Activated CD4-positive, alpha-beta memory T cell treated with anti-CD3 and anti-CD28 coated beads for 36 hours (primary cell): ENCODE measurements at places on chromosomes 7 and 10. TPM values are rescaled to one million over a fixed set of nuclear protein-coding genes. Genes with fewer than 3 reads are reported as not detected.

GRCh38 chr7:20316706-20317105, 14.0 kb upstream of the ITGB8 start:
- H3K36me3 ChIP-seq: no peaks in the 10 kb centered on the region
- no peak overlapping the region for H3K27ac ChIP-seq
- H3K27me3 ChIP-seq: no peaks in the 10 kb centered on the region
- no peak for DNase-seq
- H3K4me1 ChIP-seq: no peaks in the 10 kb centered on the region

The WNT8B gene
- total RNA-seq: 0.46 TPM

The CALN1 gene
- not detected for total RNA-seq

- peaks cover 46% of the 10 kb centered on the region for H3K4me1 ChIP-seq
- peak overlapping the region; percentile 66 for H3K4me3 ChIP-seq
- H3K27ac ChIP-seq: peak overlapping the region; percentile 77
These were observed 27.6 kb upstream of the EPC1 start for GRCh38 chr10:32374605-32375004.

- peaks cover 81% of the 10 kb centered on the region for H3K36me3 ChIP-seq
- peak overlapping the region; percentile 77 for H3K4me3 ChIP-seq
- DNase-seq: peak; percentile 83
- peak overlapping the region; percentile 94 for H3K27ac ChIP-seq
- peaks cover 49% of the 10 kb centered on the region for H3K4me1 ChIP-seq
These were observed 7.7 kb downstream of the ZSCAN25 start for GRCh38 chr7:99624484-99624883.

- peaks cover 3% of the 10 kb centered on the region for H3K36me3 ChIP-seq
- no peak overlapping the region for H3K4me3 ChIP-seq
- no peaks in the 10 kb centered on the region for H3K27me3 ChIP-seq
- DNase-seq: no peak
These were observed 44.5 kb downstream of the RBM28 start for GRCh38 chr7:128299109-128299607.

DNA sequence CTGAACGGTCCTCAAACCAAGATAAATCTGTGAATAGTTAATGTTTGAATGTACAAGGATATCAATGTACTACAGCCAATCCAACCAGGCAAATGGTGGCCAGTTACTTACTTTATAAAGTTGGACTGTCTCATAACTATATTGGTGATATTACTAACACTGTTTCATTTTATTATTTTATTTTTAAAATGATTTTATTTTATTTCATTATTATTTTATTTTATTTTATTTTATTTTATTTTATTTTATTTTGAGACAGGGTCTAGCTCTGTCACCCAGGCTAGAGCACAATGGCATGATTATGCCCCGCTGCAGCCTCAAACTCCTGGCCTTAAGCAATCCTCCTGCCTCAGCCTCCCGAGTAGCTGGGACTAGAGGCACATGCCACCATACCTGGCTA, 6.8 kb downstream of the IL15RA start:
- no peak for DNase-seq
- peak overlapping the region; percentile 82 for H3K27ac ChIP-seq
- H3K4me3 ChIP-seq: no peak overlapping the region
- peaks cover 45% of the 10 kb centered on the region for H3K4me1 ChIP-seq

The HTR7 gene
- total RNA-seq: not detected

DNA sequence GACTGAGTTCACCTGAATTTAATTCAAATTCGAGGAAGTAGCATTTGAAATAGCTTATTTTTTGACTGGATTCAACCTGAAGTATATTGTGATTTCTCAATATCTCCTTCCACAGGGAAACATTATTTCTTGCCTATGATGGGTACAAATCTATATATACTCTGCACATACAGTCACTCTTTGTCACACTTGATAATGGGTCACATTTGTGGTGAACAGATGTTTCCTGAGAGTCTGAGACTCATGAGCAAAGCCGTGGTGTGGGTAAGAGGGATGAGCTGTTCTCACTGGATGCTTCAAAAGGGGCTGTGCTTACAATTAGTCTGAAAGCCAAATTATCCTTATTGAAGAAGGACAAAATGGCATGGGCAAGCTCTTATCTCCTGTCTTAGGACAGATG, 18.0 kb upstream of the TBXAS1 start:
- H3K4me1 ChIP-seq: no peaks in the 10 kb centered on the region
- DNase-seq: no peak
- no peaks in the 10 kb centered on the region for H3K36me3 ChIP-seq
- H3K4me3 ChIP-seq: no peak overlapping the region
- no peak overlapping the region for H3K27ac ChIP-seq
- H3K27me3 ChIP-seq: peaks cover 6% of the 10 kb centered on the region

DNA sequence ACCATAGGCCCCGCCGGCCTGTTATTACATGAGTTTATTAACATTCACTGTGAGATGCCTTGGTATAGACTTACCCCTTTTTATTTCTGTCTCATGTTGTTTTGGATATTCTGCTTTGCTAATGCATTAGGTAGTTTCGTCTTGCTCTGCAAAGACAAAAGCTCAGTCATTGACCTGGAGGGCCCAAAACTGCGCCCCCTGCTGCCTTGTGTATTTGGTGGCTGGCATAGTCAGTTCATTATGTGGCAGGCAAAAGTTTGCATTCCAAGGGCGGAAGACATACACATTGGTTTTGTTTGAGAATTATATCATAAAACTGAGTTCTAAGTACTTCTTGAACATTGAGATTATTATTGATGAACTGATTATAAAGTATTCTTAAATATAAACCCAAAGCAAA, 372.5 kb downstream of the SDK1 start:
- H3K27me3 ChIP-seq: no peaks in the 10 kb centered on the region
- peak; percentile 66 for DNase-seq
- no peaks in the 10 kb centered on the region for H3K4me1 ChIP-seq
- no peak overlapping the region for H3K27ac ChIP-seq
- no peaks in the 10 kb centered on the region for H3K36me3 ChIP-seq
- H3K4me3 ChIP-seq: no peak overlapping the region

- H3K27ac ChIP-seq: no peak overlapping the region
- H3K27me3 ChIP-seq: peaks cover 7% of the 10 kb centered on the region
- H3K4me3 ChIP-seq: no peak overlapping the region
These were observed 203.6 kb upstream of the CELF2 start for GRCh38 chr10:10814069-10814468.

- peaks cover 8% of the 10 kb centered on the region for H3K27me3 ChIP-seq
- no peaks in the 10 kb centered on the region for H3K36me3 ChIP-seq
- no peak overlapping the region for H3K4me3 ChIP-seq
- H3K27ac ChIP-seq: no peak overlapping the region
- no peaks in the 10 kb centered on the region for H3K4me1 ChIP-seq
- DNase-seq: no peak
These were observed 196.6 kb downstream of the ARL4A start for GRCh38 chr7:12884033-12884432.

DNA sequence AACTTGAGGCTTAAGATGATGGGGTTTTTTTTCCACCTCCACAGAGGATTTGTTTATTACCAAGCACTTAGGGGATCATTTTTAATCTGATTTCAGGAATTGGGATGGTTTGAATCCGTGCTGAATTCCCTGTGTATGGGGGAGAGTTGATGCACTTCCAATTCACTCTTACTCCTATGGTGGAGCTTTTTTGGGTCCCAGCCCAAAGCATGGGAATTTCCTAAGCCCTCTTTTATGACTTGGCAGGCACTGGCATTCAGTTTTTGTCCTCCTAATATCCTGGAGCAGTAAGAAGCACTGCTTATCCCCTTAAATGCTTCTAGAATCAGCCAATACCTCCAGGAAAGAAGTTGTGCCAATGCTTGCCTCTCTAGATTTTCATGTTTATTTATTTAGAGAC, 78.7 kb downstream of the HYCC1 start:
- H3K27ac ChIP-seq: no peak overlapping the region
- DNase-seq: no peak
- H3K27me3 ChIP-seq: no peaks in the 10 kb centered on the region
- H3K4me1 ChIP-seq: no peaks in the 10 kb centered on the region

DNA sequence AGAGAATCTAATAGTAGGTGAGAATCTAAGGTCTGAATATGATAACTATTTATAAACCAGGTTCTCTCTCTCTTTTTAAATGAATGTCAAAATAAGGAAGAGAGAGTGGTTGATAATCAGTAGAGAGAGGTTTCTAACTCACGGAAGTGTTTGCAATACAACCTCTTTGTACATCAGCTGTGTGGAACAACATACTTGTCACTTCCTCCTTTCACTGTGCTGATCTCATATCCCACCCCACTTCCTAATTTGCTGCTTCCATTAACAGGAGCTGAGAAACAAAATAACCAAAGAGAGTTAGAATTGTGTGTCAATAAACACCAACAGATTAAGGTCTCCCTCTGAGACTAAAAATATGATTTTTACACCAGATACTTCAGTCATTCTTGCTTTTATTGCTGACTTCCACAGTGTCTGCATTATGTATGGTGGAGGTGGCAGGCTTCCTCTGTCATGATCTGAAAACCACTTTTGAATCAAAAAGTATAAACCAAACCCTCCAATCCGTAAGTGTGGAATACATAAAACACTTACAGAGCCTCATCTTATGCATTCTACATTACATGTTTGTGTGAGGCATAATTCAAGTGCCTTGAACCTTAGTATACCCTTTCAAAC, 25.0 kb downstream of the CACUL1 start:
- no peak for DNase-seq
- peaks cover 5% of the 10 kb centered on the region for H3K36me3 ChIP-seq
- H3K4me1 ChIP-seq: peaks cover 52% of the 10 kb centered on the region
- H3K27me3 ChIP-seq: no peaks in the 10 kb centered on the region

DNA sequence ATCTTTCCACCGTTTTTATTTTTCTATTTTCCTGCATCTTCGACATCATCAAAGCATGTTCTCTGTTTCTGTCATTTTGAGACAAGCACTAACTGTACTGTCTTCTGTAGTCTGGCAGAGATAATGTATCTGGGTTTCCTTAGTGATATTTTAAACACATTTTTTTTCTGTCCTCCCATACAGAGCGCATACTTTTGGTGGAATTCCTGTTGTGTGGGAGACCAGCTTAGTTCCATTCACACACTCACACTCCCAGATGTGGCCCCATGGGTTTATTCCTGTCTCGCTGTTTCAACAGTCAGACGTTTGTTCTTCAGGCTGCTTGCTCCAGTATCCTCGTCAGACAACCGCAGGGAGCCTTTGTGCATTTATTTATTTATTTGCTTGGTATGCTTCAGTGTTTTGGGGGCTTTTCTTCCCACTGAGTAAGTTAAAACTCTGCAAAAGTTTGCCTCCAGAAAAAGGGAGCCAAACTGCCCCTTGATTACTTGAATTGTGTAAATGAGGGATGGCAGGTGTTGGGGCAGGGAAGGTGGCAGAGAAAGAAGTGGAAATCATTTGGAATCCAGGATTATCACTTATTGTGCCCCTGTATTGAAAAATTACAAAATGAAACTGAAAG, 456.8 kb upstream of the KLF6 start:
- H3K4me3 ChIP-seq: no peak overlapping the region
- peaks cover 32% of the 10 kb centered on the region for H3K4me1 ChIP-seq
- H3K27me3 ChIP-seq: no peaks in the 10 kb centered on the region

The ELFN1 gene
- 0.12 TPM for total RNA-seq

DNA sequence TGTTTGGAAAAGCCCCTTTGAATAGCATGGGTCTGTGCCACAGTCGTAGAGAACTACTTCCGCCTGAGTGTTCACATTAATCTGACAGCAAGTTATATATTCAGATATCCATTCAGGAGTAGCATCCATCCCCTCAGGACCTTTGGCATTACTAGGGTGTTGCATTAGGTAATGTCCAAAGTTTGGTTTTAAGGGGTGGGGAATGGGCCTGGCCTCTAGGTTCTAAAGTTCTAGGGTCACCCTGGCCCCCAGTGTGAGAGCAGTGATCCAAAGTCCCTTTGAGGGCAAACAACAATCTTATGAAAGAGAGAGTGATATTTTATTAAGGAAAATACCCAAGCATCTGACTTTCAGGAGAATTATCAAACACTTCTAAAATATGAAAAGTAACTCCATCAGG, 12.3 kb downstream of the MCM10 start:
- DNase-seq: no peak
- H3K4me1 ChIP-seq: no peaks in the 10 kb centered on the region
- H3K27me3 ChIP-seq: no peaks in the 10 kb centered on the region
- H3K36me3 ChIP-seq: peaks cover 66% of the 10 kb centered on the region
- no peak overlapping the region for H3K4me3 ChIP-seq

The PAX2 gene
- total RNA-seq: not detected

GRCh38 chr7:44824894-44825526, 22.9 kb downstream of the H2AZ2 start:
- peak overlapping the region; percentile 53 for H3K27ac ChIP-seq
- H3K27me3 ChIP-seq: no peaks in the 10 kb centered on the region
- DNase-seq: no peak

DNA sequence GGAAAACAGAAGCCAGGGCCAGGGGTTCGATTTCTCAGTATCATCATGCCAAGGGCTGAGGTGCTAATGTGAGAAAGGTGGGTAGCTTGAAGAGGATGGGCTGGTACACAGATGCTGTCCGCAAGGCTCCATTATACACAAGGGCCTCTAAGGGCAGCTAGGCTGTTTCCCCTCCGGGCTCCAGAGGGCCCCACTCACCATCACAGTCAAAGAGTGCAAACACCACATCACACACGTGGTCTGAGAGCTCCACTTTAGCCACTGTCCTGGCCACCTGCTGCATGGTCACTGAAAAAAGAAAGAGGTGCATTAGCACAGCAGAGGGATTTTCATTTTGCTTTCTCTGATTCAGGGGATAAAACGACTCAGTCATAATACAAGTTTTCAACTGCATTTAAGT, 20.9 kb upstream of the DNAJB12 start:
- no peak for DNase-seq
- H3K4me1 ChIP-seq: peaks cover 2% of the 10 kb centered on the region
- no peak overlapping the region for H3K4me3 ChIP-seq

DNA sequence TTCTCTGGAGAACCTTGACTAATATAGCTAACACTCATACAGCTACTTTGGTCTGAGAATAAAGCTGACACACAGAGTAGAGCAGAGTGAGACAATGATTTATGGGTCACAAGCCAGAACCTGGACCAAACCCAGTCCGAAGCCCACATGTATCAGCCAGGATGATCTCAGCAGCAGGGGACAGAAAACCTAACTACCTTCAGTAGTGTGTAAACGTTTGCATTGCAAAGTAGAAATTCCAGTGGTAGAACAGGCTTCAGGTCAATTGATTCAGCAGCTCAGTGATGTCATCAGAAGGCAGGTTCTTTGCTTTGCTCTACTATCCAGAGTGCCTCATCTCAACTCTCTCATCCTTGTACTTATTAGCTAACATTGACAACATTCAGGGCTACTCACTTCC, 62.5 kb upstream of the PALS2 start:
- no peak for DNase-seq
- no peak overlapping the region for H3K27ac ChIP-seq
- H3K4me1 ChIP-seq: no peaks in the 10 kb centered on the region
- no peaks in the 10 kb centered on the region for H3K27me3 ChIP-seq
- no peaks in the 10 kb centered on the region for H3K36me3 ChIP-seq

The RBM20 gene
- not detected for total RNA-seq

DNA sequence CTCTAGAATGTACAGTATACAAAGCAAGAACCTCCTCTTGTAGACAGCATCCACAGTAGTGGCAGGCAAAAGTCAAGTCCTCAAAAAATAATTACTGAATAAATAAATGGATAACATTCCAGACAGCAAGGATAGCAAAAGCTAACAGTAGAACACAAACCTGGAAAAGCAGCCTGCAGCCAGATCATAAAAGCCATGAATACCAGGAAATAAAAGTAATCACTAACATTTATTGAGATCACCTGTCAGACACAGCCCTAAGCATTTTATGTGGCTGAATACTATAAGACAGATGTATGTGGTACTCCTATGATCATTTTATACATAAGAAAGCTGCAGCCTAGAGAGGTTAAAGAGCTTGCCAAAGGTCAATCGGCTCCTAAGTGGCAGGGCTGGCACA, 34.0 kb downstream of the CUL2 start:
- no peak overlapping the region for H3K27ac ChIP-seq
- no peak for DNase-seq
- no peak overlapping the region for H3K4me3 ChIP-seq
- H3K27me3 ChIP-seq: no peaks in the 10 kb centered on the region

The ODAD2 gene
- total RNA-seq: not detected

The CRHR2 gene
- not detected for total RNA-seq
